Stimulated activated naive CD4-positive, alpha-beta T cell (primary cell): ENCODE measurements at places on chromosomes 7 and 10.

DNA sequence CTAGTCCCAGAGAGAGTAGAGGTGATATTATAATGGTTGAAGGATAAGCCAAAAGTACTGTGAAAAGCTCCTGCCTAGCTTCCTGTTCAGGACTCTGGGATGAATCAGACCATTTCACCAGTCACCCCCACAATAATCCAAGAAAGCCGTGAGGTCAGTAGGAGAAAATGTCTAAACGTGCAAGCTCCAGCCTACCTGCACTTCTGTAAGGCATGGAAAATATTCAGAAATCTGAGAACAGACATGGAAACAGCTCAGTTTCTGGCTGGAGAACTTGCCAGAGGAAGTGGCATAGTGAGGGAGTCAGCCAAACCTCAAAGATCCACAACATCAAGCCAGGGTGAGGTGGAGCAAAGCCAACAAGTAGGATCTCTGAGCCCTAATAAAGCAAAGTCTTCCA lies 58.2 kb downstream of the ELAPOR2 start:
- DNase-seq, result no peak

GRCh38 chr7:80183900-80184685 lies 49.5 kb downstream of the GNAI1 start:
- no peak for DNase-seq

- DNase-seq, result no peak
These were observed 7.4 kb downstream of the PPRC1 start for GRCh38 chr10:102140218-102140617.

GRCh38 chr7:17299483-17299991 lies 1.1 kb downstream of the AHR start:
- no peak for DNase-seq

- no peak for DNase-seq
These were observed 147.6 kb downstream of the ARID5B start for GRCh38 chr10:62048919-62049623.

- DNase-seq, result no peak
These were observed 36.6 kb downstream of the SRRM3 start for GRCh38 chr7:76238326-76238725.

DNA sequence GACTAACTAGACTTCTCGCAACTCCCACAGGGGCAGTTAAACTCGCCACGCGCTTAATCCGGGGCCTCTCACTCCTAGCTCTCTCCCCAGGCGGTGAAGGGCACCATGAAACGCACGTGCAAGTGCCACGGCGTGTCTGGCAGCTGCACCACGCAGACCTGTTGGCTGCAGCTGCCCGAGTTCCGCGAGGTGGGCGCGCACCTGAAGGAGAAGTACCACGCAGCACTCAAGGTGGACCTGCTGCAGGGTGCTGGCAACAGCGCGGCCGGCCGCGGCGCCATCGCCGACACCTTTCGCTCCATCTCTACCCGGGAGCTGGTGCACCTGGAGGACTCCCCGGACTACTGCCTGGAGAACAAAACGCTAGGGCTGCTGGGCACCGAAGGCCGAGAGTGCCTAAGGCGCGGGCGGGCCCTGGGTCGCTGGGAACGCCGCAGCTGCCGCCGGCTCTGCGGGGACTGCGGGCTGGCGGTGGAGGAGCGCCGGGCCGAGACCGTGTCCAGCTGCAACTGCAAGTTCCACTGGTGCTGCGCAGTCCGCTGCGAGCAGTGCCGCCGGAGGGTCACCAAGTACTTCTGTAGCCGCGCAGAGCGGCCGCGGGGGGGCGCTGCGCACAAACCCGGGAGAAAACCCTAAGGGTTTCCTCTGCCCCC lies 19.5 kb downstream of the WNT8B start:
- DNase-seq, result peak; percentile 44

GRCh38 chr7:47323904-47324303 lies 258.0 kb downstream of the TNS3 start:
- no peak for DNase-seq

DNA sequence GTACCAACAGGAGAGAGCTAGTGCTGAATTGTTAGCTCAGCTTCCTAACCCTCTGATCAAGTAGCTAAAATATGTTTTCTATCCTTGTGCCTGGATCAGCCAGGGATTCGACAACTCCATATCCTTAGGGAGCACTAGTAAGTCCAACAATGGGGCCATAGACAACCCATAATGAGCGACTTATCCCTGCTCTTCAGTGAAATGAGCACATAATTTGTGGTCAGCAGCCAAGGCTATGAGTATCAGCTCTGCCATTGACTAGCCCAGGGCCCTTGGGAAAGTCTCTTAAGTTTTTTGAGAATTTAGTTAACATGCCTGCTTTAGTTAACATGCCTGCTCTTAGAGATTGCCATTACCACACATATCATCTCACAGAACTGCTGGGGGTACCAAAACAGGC lies 39.3 kb downstream of the COL1A2 start:
- no peak for DNase-seq
